H7 (cell line): ENCODE measurements at places on chromosomes 7 and 10. TPM values are rescaled to one million over a fixed set of nuclear protein-coding genes. Genes with fewer than 3 reads are reported as not detected.

Gene NPC1L1
- not detected in 2 replicates for total RNA-seq

Gene PALD1
- total RNA-seq = 51.9 and 53.2 TPM in 2 replicates

Gene DNAJC12
- total RNA-seq = 0.31 and 1.00 TPM in 2 replicates

Gene OPN1SW
- not detected in 2 replicates for total RNA-seq

Gene IQUB
- 0.07 and 0.15 TPM in 2 replicates for total RNA-seq
